ENCODE measurements at places on chromosomes 1 and 21. TPM values are rescaled to one million over a fixed set of nuclear protein-coding genes. Genes with fewer than 3 reads are reported as not detected.

AMY1C gene
- not detected for total RNA-seq

DNA sequence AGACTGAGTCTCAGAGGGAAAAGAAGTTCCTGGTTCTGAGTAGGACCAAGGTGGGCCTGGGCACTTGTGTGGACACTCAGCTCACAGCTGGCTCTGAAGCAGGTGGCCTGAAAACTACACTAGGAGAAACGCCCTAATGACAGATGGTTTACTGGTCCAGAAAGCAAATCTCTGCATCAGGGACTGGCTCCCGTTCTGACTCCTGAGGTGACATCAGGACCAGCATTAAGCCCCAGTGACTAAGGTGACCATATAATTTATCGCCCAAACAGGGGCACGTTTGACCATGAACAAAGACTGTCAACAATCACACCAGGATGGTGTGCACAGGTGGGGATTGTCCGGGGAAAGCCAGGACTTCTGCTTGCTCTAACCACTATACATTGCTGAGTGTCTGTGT, 12.2 kb upstream of the CD34 start:
- no peak for DNase-seq

GRCh38 chr21:31665397-31665796, 5.9 kb downstream of the SOD1 start:
- DNase-seq: no peak

HRNR gene
- total RNA-seq: not detected

LGR6 gene
- 1.1 TPM for total RNA-seq

- DNase-seq: no peak
Measured at GRCh38 chr1:220458936-220459335, 69.0 kb upstream of the MARK1 start.

DNA sequence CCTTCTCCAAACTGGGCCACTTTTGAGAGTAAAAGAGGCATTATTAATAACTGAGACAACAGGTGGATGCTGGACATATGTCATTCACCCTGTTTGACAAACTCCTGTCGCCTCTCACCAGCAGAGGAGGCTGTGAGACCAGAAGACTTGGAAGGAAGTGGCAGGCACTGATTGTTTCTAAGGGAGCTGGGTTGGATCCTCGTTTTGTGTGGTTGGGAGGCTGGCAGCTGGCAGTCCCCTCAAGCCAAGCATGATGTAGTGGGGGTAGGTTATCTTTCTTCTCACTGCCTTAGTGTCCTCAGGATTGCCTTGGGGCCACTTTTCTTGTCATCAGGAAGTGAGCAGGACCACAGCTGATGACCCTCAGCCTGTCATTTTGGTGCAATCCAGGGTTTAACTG, 86.5 kb upstream of the KCNJ15 start:
- DNase-seq: no peak

GRCh38 chr1:109782927-109783326, 19.2 kb upstream of the EPS8L3 start:
- peak; percentile 11 for DNase-seq

- DNase-seq: no peak
Measured at GRCh38 chr1:93988634-93989350, 79.6 kb upstream of the GCLM start.

- DNase-seq: no peak
Measured at GRCh38 chr21:16113052-16113715, 383.4 kb downstream of the USP25 start.

WNT2B gene
- total RNA-seq: 7.1 TPM

GRCh38 chr1:237811633-237812032, 79.1 kb downstream of the ZP4 start:
- no peak for DNase-seq

- no peak for DNase-seq
Measured at GRCh38 chr1:53411541-53412152, 47.6 kb upstream of the DMRTB1 start.

- DNase-seq: no peak
Measured at GRCh38 chr1:40610156-40610555, 55.3 kb downstream of the RIMS3 start.

PLEKHG5 gene
- total RNA-seq: 22.3 TPM

GRCh38 chr21:33794596-33794995, 121.0 kb downstream of the ATP5PO start:
- no peak for DNase-seq

GJA9 gene
- total RNA-seq: 1.4 TPM

- DNase-seq: no peak
Measured at GRCh38 chr21:34143685-34144182, 70.4 kb downstream of the MRPS6 start.

GRCh38 chr1:165763442-165763841, 5.2 kb downstream of the TMCO1 start:
- no peak for DNase-seq

KCNE2 gene
- not detected for total RNA-seq

DNA sequence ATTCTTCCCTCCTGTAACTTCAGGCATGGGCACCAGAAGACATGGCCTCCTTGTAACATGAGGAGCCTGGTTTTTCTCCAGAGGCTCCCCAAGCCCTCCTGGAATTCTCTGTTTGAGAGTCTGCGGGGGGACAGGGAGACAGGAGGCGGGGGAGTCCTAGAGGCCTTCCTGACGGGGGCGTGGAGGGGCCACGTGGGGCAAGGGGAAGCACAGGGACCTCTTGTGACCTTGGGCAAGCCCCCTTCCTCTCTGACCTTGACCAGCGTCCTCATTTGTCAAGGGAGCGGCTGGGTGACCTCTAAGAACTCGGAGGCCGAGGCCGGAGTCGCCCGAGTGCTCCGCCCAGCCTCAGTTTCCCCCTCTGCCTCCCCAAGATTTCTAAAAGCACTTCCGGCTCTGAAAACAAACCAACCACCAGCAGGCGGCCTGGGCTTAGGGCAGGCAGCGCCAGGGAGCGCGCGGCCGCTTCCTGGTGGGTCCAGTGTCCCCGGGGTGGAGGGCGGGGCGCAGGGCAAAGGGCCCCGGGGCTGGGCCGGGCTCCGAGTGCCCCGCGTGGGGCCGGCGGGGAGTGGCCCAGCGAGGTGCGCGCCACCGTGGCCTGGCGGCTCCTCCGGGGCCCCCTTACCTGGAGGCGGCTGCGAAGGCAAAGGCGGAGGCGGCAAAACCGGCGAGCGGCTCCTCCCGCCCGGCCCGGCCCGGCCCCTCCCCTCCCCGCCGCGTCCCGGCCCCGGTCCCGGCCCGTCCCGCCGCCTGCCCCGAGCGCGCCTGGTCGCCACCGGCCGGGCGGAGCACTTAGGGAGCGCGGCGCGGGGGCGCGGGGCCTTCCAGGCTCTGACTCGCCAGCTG, at the start of gene TMCO4:
TSS of gene TMCO4 (minus strand) at position 687 of the 846 bp plus-strand sequence. CDS start 19,158 bp downstream, outside the sequence.
- peak; percentile 92 for DNase-seq

DNA sequence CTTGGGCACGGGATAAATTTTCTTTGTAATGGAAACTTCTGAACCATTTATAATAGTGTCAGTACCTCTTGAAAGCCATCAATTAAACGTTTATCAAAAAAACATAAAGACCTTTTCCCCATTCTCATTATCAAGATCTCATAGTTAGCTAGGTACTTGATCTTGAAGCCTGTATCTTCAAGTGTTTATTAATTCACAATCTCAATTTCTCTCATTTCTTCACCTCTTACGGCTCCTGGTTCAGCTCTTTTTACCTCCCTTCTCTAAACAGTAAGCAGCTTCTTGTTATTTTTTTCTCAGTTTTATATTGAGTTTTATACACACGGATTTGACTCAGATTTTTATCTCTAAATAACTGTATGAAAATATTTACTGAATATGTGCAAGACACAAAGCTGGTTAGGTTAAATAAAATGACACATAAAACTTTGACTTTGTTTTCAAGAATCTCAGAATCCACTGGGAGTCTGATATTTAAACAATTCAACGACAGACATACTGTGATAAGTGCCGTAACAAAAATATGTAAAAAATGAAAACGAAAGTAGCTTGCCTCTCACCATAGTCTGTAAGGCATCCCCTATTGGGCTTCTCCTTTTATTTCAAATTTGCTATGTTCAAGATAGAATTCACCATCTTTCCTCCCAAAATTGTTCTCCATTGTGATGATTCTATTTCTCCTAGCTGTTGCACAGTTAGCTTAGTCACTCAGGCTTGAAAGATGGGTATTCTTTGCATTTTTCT, 411.6 kb upstream of the ZRANB2 start:
- DNase-seq: no peak

GRCh38 chr1:14820295-14821085, 222.0 kb downstream of the KAZN start:
- no peak for DNase-seq

GRCh38 chr1:241778117-241778516, 69.9 kb upstream of the EXO1 start:
- no peak for DNase-seq

GNB1 gene
- 326 TPM for total RNA-seq

VASH2 gene
- 0.59 TPM for total RNA-seq

RGS18 gene
- 1.7 TPM for total RNA-seq

BMP8A gene
- total RNA-seq: 4.4 TPM

GRCh38 chr1:169595764-169596711, 9.8 kb upstream of the F5 start:
- no peak for DNase-seq

DNA sequence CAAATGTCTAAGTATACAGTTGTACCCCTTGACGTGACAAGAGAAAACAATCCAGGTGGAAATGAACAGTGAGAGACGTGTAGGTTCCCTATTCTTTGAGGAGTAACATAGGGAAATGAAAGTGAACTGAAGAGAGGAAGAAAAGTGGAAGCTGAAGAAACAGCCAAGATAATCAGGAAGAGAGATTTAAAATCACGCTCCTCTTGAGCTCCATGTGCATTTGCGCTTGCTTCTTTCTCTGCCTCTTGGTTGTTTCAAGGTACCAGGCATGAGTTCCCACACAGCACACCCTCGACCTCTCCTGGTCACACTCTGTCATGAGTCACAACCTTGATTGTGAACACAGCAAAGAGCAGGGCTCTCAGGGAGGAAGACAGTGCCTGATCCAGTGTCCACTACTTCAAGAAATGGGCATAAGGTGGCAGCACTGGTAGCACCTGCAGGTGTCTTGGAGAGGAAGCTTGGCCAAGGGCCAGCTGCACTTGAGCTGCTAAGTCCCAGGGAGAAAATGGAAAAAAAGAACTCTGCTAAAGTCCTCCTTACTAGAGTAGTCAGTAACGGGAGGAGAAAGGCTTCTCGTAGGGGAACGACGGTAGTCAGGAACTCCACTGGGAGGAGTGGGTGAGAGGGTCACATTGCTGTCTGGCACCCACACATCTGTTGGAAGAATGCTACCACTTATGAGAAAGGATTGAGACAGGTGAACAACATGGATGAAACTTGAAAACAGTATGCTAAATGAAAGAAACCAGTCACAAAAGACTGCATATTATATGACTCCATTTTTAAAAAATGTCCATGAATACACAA, 18.3 kb upstream of the ARID1A start:
- peak; percentile 91 for DNase-seq

SLFNL1 gene
- 0.61 TPM for total RNA-seq
